ENCODE measurements at places on chromosomes 7 and 10.

GRCh38 chr7:42471573-42472174 is 234.7 kb upstream of the GLI3 start:
- no peak for DNase-seq

DNA sequence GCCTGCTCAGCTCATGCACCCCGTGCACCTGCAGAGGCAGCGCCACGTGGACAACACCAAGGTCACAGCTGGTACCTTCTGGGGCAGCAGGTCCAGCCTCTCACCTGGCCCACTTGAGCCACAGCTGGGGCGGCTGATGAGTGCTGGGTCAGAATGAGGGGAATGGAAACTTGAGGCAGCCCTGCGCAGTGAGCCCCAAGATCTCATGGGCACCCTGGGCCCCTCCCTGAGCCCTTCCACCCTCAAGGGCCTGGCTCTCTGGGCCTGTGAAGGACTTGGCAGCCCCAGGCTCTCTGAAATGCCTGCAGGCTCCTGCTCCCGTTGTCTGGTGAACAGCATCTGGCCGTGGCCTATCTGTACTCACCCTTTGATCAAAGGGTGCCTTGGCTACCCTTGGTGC is 112.7 kb downstream of the TCERG1L start:
- DNase-seq = no peak

GRCh38 chr7:36092221-36092771 is 60.8 kb upstream of the EEPD1 start:
- no peak for DNase-seq

GRCh38 chr7:35504365-35504764 is 190.6 kb downstream of the HERPUD2 start:
- no peak for DNase-seq

- DNase-seq = no peak
Observed at GRCh38 chr10:113305871-113306270, 247.0 kb upstream of the HABP2 start.

DNA sequence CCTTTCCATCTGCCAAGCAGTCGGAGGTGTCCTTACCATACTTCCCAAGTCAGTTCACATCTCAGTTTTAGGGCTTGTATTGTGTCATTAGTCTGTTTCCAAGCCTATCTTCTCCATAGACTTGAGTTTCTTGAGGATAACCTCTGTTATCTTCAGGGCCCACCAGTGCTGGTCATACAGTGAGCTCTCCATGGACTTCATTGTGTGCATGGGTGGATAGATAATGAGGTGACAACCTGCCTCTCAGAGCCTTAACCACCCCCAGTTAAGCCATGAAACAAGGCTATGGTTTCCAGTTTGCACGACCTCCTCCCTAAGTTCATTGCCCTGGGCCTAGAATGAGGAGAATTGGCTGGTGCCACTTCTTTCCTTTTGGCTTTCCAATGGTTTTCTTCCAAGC is 38.5 kb upstream of the WAC start:
- DNase-seq = no peak

GRCh38 chr10:47389619-47390018 is 5.5 kb upstream of the ZNF488 start:
- DNase-seq = no peak

DNA sequence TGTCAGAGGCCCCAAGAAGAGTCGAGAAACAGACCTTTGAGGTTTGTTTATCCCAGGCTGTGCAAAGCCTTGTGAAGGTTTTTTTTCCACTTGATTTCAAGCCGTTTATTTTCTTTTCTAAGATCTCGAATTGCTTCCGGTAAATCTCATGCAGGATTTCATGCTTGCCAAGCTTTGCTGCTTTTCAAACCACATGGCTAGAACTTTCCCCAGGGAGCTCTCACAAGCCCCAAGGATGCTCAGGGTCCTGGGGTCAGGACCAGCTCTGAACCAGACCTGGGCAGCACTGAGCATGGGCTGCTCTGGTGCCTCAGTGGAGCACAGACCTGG is 48.0 kb upstream of the AQP1 start:
- DNase-seq = no peak

DNA sequence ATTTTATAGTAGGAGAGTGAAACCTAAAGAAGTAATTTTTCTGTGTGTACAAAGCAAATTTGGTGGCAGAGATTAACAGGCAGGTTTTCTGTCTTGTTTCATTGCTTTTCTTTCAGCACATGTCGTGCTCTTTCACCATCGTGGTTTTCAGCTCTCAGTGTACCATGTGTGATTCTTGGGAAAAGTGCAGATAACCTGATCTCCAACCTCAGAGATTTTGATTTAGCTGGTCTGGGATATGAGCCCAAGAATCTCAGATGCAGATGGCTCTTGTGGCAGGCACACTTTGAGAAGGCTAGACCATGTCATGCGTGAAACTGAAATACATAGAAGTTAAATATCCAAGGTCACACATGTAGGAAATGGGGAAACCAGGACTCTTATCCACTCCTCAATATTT is 317.4 kb downstream of the EXOC4 start:
- no peak for DNase-seq

- no peak for DNase-seq
Observed at GRCh38 chr7:72023926-72024325, 388.2 kb downstream of the CALN1 start.

- DNase-seq = no peak
Observed at GRCh38 chr10:100349672-100350071, 2.6 kb downstream of the SCD start.

DNA sequence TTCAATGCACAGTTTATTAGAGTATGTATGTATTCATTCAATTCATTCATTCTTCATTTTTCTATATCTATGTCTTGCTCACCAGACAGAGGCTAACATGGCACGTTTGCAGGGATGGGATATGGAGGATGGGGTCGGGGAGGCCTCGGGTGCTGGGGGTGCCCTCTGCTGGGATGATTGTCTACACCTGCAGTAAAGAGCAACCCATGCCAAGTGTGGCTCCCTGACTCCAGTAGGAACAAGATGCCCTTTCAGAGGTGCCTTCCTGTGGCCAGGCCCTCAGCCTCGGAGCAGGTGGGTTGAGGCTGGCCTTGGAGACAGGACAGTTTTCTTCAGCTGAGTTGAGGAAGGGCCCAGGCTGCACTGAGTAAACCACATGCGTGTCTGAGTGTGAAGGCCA is 157.2 kb downstream of the SH2D4B start:
- no peak for DNase-seq

GRCh38 chr10:29517352-29517923 is 117.3 kb downstream of the SVIL start:
- DNase-seq = peak; percentile 41

- no peak for DNase-seq
Observed at GRCh38 chr7:105693576-105693975, 112.3 kb upstream of the EFCAB10 start.

DNA sequence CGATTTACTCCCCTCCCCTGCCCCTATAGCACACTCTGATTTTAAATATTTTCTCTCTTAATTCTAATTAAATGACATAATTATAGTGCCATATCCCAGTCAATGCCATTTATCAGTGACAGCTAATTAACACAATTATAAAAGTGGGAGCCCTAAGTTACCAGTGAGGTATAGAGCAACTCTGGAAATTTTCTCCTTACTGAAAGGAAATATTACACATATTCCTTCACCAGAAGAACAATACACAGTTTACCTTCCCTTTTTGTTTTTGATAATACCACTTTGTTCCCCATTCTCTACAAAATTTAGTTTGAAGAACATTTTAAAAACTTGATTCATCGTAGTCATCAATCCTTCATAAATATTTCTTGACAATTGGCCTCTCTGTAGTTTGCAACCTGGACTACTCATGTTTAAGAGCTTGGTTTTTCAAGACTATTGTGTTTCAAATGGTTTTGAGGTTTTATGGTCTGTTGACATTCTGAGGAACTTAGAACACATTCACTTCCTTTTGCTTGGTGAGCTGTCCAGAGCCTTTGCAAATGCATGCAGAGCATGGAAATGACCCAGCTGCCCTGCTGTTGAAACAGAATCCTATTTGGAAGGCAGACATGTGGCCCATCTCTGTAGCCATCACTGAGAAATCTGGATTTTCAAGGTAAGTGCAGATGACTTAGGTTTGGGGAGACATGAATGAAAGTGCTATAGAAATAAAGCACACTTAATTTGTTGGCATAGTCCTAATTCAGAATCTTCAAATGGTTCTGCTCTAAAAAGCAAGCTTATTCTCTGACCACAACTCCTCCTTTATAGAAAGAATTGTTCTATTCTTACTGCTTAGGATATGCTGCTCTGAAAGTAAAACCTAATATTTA is at the start of gene GPR141:
TSS of gene GPR141 (plus strand) at position 521 of the 875 bp plus-strand sequence. CDS start 56,628 bp downstream, outside the sequence.
- no peak for DNase-seq

- DNase-seq = no peak
Observed at GRCh38 chr10:131206111-131206995, 105.2 kb downstream of the TCERG1L start.

- no peak for DNase-seq
Observed at GRCh38 chr7:1883031-1883761, 213.1 kb downstream of the ELFN1 start.

GRCh38 chr7:99340659-99341058 is 15.0 kb downstream of the ARPC1A start:
- DNase-seq = no peak

GRCh38 chr10:68697106-68697505 is 23.9 kb upstream of the CCAR1 start:
- DNase-seq = no peak

DNA sequence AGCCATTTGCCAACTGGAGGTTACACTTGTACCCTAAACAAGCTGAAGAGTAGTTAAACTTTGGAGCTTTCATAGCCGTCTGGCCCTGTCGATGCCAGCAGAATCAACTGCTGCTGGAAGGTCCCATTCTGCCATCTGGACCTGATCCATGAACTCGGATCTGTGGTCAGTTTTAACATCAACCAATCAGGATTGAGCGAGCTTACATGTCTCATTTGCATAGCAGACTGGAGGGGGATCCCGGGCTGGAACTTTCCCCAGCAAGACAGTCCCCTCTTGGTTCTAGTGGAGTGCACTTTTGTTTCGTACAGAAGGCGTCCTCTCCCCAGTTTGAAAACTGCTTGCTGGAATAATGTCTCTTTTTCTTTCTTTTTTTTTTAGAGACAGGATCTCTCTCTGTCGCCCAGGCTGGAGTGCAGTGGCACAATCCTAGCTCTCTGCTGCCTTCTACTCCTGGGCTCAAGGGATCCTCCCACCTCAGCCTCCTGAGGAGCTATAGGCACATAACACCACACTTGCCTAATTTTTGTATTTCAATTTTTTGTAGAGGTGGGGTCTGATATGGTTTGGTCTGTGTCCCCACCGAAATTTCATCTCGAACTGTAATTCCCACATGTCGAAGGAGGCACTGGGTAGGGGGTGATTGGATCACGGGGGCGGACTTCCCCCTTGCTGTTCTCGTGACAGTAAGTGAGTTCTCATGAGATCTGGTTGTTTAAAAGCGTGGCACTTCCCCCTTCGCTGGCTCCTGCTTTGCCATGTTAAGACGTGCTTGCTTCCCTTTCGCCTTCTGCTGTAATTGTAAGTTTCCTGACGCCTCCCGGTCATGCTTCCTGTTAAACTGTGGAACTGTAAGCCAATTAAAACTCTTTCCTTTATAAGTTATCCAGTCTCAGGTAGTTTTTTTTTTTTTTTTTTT is 42.8 kb upstream of the SEPHS1 start:
- DNase-seq = no peak

- no peak for DNase-seq
Observed at GRCh38 chr10:7481368-7481765, 70.5 kb upstream of the SFMBT2 start.

DNA sequence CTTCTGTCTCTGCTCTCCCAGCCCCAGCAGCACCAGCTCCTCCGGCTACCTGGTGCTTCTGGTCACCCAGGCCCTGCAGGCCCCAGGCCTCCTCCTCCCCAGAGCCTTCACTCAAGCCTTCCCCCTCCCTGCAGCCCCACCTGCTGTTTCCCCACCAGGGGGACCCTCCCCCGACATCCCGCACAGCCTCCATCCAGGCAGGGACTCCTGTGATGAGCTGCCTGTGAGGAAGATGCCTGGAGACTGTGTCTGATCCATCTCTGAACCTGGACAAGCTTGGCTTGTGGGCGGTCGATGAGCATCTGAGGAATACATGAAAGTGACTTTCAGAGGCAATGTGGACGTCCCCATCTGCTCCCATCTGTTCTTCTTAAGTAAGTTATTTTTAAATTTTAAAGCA is 45.0 kb downstream of the RAMP3 start:
- no peak for DNase-seq

DNA sequence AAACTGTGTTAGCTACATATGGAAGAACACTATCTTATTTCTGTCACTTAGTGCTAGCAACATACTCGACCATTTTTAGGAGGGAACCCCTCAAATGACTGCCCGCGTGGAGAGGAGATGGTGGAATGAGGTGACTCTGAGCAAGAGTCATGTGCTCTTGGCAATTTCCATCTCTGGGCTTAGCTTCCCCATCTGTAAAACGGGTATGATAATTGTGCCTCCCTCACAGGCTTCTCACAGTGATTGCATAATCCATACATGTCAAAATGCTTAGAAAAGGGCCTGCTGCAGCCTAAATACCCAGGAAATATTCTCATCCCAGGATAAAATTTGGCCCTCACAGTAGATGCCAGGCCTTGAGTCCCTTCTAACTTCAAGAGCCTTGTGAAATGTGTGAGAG is 86.6 kb downstream of the WDFY4 start:
- DNase-seq = no peak

DNA sequence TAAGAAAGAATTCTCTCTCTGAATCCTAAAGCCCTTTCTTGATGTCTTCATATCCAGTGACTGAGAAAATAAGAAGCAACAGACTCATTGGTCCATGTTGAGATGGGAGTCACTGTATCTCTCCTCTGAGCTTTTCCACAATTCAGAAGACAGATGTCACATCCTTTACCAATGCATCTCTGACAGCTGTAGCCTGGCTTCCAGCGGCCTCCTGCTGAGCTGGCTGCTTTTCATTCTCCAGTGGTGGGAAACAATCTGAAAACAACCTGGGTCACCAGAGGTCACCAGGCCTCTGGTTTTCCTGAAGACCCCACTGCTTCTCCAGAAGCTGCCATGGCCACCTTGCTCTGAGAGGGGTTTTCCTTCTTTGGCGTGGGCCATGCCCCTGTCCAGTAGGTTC is 18.3 kb upstream of the RPA3 start:
- no peak for DNase-seq

DNA sequence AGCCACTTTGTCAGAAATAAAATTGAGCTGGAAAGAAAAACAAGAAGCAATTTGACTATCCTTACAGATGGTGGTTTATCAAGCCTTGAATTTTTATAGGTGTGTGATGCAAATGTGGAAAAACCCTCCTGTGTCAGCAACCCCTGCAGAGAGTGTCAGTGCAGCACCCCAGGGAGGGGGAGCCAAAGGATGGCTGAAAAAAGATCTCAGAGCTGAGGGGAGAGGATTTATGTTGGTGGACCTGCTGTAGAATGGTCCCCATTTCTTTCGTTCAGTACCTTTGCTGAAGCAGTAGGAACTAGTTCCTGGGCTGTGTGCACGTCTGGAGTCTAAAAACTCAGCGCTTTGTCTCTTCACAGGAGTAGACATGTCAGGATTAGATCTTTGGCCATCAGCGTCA is 239.0 kb downstream of the PHTF2 start:
- no peak for DNase-seq
